ENCODE measurements at places on chromosomes 6 and 20.
A peak's percentile ranks its signal among the peaks of the same experiment; 100 is the strongest.

- no peak for DNase-seq
These were observed 453.2 kb downstream of the QKI start for GRCh38 chr6:163867518-163868292.

GRCh38 chr6:41638935-41639808, 904 bp downstream of the MDFI start:
- DNase-seq: peak; percentile 87

DNA sequence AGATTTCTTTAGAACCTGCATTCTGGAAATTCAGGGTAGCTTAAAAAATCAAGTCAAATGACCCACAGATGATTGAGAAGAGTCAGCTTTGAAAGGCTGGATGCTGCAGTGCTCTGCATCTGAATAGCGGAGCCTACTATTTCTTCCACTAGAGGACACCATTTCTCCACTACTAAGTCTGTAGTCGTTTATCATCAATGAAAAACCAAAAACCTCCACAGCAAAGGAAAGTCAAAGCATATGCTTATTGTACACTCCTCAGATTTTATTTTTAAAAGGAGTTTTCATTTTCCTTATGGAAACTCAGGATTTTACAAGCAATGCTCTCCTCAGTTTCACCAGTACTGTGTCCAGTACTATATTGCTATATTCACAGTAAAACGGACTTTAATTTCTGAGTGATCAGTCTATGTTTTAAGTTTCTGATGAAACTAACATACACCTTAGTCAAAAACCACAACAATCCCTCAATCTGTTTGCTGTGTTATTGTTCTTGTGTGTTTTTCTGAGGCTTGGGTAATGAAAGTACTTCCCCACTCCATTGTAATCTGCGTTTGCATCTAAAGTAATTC, 50.5 kb upstream of the ENPP5 start:
- DNase-seq: peak; percentile 38

DNA sequence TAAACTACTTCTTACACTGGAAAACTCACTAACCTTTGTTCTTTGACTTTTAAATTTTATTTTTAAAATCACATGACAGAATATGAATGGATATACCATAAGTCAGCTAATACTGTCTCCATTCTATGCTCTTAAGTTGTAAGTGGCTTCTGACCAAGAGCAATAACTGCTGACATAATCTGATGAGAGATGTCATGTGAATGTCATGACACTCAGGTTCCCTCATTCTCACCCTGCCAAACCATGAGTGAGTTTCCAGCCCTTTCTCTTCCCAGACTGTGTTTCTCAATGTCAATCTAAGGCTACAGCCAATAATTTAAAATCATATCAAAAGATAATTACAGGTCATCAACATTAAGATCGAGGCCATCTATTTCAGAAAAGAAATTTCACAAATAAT, 39.7 kb downstream of the KIF16B start:
- no peak for DNase-seq
